ENCODE measurements at places on chromosomes 2 and 18. TPM values are rescaled to one million over a fixed set of nuclear protein-coding genes. Genes with fewer than 3 reads are reported as not detected.

GRCh38 chr2:207283356-207283755 lies 117.6 kb upstream of the KLF7 start:
- DNase-seq: no peak

GRCh38 chr2:76009484-76009883 lies 298.8 kb upstream of the GCFC2 start:
- no peak for DNase-seq

DNA sequence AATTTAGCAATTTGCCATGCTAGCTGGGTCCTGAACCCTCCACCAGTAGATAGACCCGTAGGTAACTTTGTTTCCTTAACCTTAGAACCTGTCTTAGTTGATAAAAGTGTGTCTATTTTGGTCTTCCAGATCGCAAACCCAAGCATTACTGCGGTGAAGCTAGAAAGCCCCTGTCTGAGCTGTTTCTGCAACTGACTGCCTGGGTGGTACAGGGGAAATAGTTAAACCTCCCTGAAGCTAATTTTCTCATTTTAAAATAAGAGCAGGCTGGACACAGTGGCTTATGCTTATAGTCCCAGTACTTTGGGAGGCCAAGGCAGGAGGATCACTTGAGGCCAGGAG lies 101.7 kb upstream of the MSH2 start:
- no peak for DNase-seq

GRCh38 chr2:74599676-74600075 lies 45.2 kb downstream of the DOK1 start:
- no peak for DNase-seq

- no peak for DNase-seq
Measured at GRCh38 chr2:197427986-197428385, 6.8 kb downstream of the SF3B1 start.

DNA sequence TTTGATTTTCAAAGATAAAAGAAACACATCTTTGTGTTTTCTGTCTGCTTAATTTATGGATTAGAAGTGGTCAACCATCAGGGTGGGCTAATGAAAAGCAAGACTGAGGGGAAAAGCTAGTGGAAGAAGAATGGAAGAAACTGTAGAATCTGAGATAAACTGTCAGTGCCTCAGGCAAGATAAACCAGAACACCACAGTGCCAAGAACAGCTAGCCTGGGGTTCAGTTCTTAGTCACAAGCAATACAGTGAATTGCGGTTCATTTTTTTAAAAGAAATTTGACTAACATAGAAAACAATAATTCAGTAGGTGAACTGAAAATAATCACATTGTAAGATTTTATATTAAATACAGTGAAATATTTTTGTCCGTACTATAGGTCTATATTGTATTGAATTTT lies 22.0 kb upstream of the LNPK start:
- no peak for DNase-seq

- DNase-seq: no peak
Measured at GRCh38 chr18:23719634-23720201, 30.5 kb downstream of the LAMA3 start.

- no peak for DNase-seq
Measured at GRCh38 chr18:48351216-48352050, 57.8 kb downstream of the ZBTB7C start.

DNA sequence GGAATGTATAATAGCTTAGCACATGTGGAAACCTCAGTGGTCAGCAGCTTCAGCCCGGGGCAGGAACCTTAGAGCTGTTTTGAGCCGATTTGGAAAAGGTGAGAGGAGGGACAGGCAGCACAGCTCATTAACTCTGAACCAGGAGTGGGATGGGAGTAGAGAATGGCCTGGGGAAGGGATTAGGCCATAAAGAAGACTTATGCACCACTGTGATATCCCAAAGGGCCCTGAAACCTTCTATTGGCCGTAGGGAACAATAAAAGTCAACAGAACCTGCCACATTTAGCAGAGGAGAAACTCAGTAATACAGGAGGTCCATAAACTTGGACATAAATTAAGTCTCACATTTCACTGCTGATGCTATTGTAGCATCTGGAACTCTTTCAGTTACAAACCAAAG lies 124.2 kb upstream of the REV1 start:
- DNase-seq: no peak

- no peak for DNase-seq
Measured at GRCh38 chr18:785242-785641, 26.8 kb downstream of the YES1 start.

GRCh38 chr2:12119841-12120240 lies 373.4 kb downstream of the LPIN1 start:
- DNase-seq: no peak

DNA sequence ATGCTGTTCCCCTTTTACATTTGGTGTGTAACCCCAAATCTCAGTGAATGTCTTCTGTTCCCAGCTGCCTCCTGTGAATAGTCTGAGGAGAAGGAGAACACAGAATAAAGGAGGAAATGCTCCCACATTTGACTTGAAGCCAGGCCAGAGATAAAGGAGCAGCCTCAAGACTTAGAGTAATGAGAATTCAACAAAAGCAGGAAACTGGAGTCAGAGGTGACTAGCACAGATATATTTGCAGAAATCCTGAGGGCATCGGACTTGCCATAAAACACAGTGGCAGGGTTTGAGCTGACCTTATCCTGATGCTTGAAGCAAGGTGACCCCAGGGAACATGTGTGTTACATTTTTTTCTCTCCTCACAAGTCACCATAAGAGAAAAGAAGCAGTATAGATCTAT lies 291.4 kb upstream of the RND3 start:
- DNase-seq: no peak

- no peak for DNase-seq
Measured at GRCh38 chr2:100119235-100119634, 23.2 kb downstream of the AFF3 start.

GRCh38 chr2:234060236-234060635 lies 9.7 kb downstream of the SPP2 start:
- DNase-seq: peak; percentile 27

DNA sequence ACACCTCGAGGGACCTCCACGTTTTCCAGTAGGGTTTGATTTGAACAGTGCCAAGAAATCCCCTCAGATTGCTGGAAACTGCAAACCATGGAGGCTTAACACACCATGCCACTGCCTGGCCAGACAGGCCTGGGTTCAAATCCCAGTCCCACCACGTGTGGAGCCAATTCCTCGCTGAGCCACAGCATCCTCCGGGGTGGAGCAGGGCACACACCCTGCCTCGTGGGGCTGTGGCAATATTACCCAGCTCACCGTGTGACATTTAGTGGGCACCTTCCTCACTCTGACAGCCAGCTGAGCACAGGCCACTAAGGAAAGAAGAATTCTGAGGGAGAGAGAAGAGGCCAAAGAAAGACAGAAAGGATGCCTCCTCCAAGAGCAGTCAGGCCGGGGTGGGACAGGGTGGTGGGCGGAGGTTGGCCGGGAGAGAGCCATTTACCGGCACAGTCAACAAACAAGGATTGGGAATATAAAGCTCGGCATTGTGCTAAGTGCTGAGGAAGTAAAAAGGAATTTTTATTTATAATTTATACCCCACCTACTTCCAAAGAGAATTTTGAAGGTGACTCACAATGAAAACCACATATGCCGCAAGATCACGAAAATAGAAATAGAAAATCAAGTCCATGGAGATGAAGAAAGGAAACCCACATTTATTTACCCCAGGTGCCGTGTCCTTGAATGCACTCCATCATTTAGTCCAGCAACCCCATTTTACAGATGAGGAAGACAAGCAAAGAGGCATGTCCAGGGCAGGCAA lies 111.5 kb downstream of the MCFD2 start:
- DNase-seq: no peak

- no peak for DNase-seq
Measured at GRCh38 chr2:43186679-43187374, 39.6 kb downstream of the ZFP36L2 start.

DNA sequence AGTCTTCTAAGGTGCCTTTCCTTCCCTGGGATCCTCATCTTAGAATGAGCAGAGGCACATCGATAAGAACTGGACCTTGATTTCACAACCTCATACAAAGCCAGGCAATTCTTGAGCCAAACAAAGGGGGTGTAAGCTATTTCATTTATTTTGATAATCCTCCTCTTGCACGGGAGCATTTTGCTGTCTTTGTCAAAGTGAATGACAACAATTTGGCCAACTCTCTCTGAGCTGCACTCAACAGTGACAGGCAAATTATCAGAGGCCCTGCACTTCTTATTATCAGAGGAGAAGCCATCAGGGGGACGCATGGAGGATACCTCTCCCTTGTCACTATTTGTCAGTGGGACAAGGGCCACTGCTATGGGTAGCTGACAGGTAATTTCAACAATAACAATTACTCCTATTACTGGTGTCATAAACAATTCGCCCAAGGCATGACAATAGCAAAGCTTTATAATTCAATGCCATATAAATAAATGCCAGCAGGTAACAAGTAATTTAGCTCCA lies 260.4 kb downstream of the MEIS1 start:
- DNase-seq: no peak

- DNase-seq: no peak
Measured at GRCh38 chr2:240252191-240252871, 111.9 kb upstream of the OTOS start.

DNA sequence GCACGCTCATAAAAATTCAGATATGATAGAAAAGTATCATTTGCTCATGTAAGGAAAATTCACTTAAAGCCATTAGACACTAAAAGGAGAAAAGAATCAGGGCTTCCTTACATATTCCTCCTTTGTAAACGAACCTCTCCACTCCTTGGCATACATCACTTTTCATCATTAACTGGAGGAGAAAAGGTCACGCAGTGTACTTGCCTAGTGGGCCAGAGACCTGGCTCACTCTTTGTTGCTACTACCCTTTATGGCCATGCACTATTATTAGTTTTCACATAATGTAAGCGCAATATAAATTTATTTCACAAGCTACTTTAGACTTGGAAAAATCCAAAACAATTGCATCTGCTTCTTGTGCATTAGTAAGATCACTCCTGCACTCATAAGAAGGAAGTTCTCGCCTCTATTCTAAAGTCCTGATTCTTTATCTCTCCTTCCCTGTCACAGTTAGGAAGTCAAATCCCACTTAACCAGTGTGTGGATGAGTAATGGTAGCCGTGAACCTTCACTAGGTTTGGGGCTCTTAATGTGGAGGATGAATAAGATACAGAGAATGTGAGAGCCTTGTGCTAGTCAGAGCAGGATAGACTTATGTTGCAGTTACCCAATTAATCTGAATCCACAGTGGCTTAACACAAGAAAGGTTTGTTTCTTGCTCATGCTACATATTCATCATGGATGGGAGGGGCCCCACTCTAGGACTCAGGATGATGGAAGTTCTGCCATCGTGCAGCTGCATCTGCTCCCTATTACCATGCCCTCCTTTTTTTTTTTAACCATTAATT lies 115.0 kb upstream of the GLS start:
- DNase-seq: no peak

DNA sequence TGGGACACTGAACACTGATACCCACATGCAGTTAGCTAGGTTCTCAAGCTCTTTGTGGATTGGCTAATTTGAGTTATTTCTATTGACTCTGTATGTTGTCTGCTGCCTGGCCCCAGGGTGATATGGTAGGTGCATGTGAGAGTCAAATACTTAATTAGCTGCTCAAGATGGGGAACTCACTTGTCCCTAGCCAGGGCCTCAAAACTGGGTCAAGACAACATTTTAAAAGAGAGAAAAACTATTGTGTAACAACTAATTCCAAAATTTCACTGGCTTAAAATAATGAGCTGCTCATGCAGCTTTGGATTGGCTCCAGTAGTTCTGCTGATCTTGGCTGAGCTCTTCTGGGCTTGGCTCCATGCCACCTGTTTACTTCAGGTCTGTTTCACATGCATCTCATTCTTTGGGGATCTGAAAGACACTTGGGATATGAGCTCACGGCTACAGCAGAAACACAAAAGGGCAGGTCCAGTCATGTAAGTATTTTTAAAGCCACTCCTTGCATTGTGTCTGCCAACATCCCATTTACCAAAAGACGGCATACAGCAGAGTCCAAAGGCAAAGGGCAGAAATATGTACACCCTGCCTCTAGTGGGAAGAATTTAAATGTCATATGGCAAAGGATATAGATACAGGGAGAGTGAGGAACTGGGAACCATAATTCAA lies 716.8 kb downstream of the SUCLG1 start:
- DNase-seq: no peak

DNA sequence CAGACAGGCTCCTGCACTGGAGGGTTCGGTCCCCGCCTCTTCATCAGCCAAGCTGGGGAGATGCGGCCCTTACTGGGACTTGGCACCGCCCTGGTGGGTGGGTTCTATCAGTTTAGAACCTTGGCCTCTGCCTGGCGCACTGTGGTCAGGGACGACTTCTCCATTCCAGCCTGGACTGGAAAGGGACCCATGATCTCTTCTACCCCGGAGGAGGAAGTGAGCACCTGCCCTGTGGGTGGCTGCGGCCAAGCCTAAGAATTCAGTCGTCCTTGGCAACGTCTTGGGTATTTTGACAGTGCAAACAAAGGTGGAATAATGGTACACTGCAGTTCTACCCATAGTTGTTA lies 106.9 kb upstream of the CD302 start:
- DNase-seq: peak; percentile 81

DNA sequence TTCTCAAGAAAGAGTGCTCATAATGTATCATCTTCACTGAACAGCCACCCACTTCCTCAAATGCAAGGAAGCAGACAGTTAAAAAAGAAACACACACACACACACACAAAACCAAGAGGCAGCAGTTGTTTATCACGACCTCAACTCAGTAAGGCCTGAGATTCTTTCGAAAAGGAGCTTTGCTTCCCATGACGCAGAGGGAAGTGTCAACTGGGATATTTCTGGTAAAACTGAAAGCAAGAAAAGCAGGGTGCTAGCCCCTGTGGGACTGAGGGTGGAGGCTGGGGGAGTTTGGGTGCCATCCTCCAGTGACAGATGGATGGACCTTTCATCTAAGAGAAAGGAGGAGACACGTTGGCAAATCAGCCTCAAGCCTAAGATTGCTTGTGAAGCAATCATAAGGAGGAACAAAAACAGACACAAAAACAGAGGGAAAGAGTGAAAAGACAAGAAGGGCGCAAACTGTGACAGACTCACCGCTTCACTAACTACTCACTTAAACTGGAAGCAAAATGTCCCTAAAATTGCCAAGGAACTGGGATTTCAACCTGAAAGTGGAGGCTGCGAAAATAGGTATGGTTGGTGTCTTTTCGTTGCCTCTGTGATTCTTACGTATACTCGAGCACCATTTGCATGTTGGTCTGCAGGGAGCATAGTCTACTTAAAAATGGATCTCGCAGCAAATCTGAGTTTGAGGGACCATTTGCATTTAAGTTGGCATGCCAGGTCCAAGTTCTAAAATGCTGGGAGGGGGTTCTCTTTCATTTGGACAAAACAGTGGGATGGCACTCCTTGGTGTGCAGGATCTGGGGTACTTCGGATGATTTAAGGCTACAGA lies at the start of gene ARHGAP25:
Gene ARHGAP25 (plus strand): TSS at position 124 of the 838 bp plus-strand sequence. CDS start 389 bp downstream, at position 513.
- no peak for DNase-seq

DNA sequence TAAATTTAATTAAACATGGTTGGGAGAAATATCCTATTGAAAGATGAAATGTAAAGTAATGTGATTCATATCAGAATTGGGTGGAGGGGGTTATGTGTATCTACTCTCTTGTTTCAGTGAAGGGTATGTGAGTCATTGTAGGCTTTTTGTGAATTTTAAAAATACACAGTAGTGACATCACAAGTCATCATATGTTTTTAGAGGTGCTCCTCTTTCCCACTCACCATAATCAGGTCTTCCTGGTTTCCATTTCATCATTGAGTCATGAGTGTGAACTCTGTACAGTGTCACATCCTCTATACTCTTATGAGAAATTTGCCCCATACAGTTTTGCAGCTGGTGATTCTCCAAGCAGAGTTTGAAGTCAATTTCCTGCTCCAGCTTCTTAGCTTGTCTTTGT lies 18.8 kb downstream of the FSIP2 start:
- no peak for DNase-seq

Gene CDH2
- total RNA-seq: 2.3 TPM

Gene CDH19
- 1.2 TPM for total RNA-seq

Gene KIAA2012
- not detected for total RNA-seq

Gene IL18R1
- total RNA-seq: 35.7 TPM

Gene EN1
- not detected for total RNA-seq

Gene PLGLB1
- total RNA-seq: 0.52 TPM

Measured in upper lobe of left lung (tissue), 6 donors.